ENCODE measurements at places on chromosomes 2 and 18. TPM values are rescaled to one million over a fixed set of nuclear protein-coding genes. Genes with fewer than 3 reads are reported as not detected.

GRCh38 chr2:164302786-164303185, 318.5 kb downstream of the GRB14 start:
- no peak overlapping the region for H3K27ac ChIP-seq
- H3K4me1 ChIP-seq = no peaks in the 10 kb centered on the region
- H3K4me3 ChIP-seq = no peak overlapping the region
- DNase-seq = no peak
- no peaks in the 10 kb centered on the region for H3K36me3 ChIP-seq

- H3K27ac ChIP-seq = no peak overlapping the region
- no peak overlapping the region for H3K4me3 ChIP-seq
- no peaks in the 10 kb centered on the region for H3K27me3 ChIP-seq
- no peaks in the 10 kb centered on the region for H3K4me1 ChIP-seq
These were observed 246.6 kb downstream of the TFCP2L1 start for GRCh38 chr2:121038431-121038830.

SFXN5 gene
- total RNA-seq = 18.8 TPM

- H3K4me1 ChIP-seq = no peaks in the 10 kb centered on the region
- no peaks in the 10 kb centered on the region for H3K36me3 ChIP-seq
- H3K27me3 ChIP-seq = no peaks in the 10 kb centered on the region
- H3K27ac ChIP-seq = no peak overlapping the region
These were observed 27.2 kb downstream of the RNF152 start for GRCh38 chr18:61865466-61866175.

MLPH gene
- total RNA-seq = 1.4 TPM

All from spleen (tissue), 13 donors.